HT1080 (cell line): ENCODE measurements at places on chromosomes 16 and 17.

DNA sequence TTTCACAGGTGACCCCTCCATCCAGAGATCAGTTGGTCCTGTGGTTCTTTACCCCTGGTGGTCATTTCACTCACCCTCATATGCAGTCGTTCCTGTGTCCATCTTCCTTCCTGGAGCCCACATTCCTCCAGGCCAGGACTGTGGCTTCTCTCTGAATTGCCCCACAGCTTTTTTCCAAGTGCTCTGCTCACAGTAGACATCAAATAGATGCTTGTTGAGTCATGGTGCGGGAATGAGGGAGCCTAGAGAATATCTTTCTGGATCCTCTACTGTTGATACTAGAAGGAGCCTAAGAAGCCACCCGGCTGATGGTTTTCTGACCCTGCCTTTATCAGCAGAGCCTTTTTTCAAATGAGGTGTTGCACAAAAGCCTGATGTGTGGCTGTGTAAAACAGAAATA, 10.4 kb downstream of the USB1 start:
- peak; percentile 52 for DNase-seq

GRCh38 chr17:67244431-67245072, 444 bp downstream of the HELZ start:
- no peak for DNase-seq

DNA sequence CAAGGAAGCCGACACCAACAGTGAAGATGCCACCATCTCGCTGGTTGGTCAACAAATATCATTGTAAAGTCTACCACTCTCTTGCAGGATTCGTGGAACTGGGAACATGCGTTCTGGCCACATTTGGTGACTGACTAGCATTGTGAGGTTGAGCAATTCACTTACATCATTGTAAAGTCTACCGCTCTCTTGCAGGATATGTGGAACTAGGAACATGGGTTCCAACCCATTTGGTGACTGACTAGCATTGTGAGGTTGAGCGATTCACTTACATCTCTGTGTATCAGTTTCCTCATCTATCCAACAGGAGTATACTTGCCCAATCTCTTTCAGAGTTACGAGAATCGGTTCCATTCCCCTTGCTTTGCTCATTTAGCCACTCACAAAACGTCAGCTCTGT, 42.6 kb upstream of the RPH3AL start:
- DNase-seq: no peak

- DNase-seq: no peak
These were observed 45.3 kb downstream of the ADCY9 start for GRCh38 chr16:4070936-4071335.

DNA sequence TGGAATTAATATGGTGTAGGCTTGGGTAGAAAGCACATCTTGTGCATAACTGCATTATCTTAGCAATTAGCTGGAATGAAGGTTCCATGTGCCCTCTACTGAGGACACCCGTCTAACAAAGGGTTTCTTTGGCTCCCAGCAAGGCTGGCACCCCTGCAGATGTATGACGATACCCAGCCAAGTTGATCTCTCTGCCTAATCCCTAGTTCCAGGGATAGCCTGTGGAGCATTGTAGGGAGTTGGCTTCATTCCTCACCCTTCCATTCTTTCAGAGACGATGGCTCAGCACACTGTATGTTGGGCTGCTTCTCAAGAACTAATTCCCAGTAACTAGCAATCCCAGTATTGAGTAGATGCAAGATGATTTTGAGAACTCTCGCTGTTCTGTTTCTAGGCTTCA, 182.5 kb downstream of the SNX29 start:
- no peak for DNase-seq

- DNase-seq: no peak
These were observed 46.7 kb upstream of the PVALEF start for GRCh38 chr17:81118308-81119221.

DNA sequence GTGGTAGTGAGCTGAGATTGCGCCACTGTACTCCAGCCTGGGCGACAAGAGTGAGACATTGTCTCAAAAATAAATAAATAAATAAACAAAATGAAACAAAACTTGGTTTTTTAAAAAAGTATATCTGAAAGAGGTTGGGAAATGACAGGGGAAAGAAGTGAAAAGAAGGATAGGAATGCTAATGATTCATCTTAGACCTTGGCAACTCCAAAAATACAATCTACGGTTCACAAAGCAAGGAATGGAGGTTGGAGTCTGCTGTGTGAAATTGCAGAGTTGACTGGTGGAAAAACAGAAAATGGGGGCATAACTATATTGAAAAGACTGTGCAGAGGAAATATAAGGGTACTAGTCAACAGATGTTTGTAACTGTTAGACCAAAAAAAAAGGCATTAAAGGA, 40.0 kb upstream of the CD300E start:
- no peak for DNase-seq

DNA sequence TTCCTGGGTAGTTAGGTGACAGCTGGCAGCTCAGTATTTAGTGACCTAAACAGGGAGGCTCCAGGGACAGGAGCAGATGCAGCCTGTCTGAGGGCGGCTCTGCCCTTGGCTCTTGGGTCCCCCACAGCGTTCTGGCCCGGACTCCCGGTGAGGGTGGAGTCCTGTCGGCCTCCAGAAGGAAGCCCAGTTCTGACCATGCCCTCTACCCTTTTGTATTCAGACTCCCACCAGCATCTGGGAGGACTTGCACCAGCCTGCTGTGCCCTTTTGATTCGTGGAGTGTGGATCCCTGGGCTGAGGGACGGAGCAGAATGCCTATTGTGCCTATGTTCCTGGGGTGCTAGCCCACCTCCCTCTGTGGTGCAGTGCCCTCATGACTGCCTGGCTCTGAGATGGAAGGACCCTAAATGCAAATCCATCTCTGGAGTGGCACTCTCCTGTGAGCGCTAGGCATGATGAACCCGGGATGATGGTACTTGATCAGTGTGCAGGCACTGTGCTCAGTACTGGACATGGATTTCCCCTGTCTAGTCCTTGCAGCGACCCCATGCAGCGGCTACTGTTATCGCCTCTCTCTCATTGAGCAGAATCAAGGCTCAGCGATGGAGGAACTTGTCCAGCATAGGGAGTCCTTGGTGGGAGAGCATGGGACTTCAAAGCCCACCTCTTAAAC, 123.1 kb downstream of the SNX29 start:
- DNase-seq: no peak

DNA sequence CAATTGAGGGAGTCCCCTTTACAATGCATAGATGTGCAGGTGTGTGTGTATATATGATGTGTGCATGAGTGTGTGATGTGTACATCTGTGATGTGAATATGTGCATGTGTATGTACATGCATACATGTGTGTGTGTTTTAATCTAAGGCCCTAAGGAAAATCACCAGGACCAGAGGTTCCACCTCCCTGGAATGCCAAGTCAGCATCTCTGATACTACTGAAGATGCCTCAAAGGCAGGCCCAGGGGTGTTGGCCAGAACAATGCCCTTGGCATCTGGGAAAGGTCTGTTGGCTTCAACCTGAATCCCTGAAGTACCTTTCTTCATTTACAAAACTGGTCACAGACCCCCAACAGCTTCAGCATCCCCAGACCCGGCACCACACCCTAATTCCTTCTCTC, 129.5 kb downstream of the CDYL2 start:
- no peak for DNase-seq

DNA sequence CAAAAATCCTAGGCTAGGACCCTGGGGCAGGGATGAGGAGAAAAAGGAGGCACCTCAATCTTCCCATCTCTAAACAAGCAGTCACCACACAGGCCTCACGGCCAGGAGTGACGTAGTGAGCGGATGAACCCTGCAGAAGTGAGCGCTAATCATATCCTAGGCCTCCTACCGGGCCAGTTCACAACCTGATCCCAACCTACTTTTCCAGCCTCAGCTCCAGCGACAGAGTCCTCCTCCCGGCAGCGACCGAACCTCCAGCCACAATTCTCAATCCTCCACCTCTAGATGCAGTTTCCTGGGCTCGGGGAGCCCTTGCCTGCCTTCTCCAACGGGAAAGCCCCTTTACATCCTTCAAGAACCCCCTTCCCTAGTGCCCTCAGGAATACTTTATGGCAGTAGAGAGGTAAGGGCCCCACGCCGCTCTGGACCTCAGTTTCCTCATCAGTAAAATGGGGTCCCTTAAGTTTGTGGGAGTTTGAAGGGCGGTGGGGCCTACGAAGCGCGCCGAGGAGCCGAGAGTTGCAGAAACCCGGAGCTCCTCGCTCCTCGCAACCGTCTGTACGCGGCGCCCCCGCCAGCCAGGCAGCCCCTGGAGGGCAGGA, 1.4 kb downstream of the ZNF668 start:
- peak; percentile 38 for DNase-seq

DNA sequence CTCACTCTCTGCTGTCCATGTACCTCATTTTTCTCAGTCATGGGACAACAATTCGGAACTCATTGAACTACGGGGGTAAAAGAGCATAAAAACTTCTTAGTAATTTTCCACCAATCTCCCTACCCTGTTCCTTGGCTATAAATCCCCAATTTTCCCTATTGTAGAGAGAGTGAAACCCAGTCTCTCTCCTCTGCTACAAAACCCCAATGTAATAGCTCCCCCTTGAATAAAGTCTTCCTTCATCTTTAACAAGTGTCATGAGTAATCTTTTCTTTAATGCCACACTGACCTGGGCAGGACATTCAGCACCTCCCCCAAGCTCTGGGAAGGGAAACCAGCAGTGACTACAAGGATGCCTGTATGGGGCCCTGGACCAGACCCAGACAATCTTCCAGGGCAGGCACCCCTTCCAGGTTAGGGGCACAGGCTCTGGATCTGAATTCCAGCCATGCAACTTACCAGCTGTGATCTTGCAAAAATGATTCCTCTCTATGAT, 10.2 kb upstream of the EIF1 start:
- peak; percentile 89 for DNase-seq

DNA sequence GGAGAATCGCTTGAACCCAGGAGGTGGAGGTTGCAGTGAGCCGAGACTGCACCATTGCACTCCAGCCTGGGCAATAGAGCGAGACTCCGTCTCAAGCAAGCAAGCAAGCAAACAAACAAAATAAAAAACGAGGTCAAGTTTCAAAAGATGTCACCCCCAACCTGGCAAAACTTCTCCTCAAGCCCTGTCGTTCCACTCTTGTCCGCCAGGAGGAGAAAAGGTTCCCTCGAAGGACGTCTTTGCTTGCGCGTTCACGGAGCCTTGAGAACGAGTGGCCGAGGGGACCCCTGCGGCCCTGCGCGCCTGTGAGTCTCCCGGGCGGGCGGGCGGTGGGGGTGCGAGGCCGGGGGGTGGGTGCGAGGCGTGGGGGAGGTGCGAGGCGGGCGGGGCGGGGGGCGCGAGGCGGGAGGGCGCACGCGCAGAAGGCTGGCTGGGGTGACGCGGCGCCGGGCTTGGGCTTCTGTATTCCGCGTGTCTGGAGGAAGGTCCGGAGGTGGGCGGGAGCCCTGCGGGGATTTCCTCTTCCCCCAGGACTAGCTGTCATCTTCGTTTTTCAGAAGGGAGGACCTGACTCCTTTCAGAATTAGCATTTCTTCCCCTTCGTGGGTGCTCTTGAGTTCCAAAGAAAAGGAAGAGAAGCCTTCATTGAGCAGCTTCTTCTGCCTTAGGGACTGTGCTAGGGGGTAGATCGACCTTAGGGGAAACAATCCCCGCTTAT, 3.7 kb downstream of the SLC52A1 start:
- peak; percentile 38 for DNase-seq

DNA sequence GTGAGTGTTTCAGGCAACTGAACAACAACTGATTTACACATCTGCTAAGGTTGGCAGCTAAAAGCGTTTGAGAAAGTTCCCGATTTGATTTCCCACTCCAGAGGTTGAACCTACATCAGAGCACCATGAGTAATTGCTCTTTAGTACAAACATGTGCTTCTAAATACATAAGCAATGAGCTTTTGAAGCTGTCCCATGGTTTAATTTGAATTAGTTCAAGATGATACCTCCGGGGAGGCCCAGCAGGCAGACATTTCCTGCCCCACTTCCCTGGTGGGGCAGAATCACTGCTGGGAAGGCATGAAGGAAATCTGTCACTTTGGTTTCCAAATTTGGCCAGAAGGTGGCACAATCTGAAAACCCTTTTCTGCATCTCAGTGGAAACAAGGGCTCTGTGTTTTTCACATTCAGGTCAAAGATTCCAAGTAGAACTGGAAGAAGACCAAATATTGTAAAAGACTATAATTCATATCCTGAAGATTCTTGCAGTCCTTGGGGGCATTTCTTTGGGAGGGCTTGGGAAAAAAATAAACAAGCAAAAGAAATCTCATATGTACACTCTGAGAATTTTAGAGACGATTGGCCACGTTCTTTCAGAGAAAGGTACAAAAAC, 176.2 kb upstream of the FAM20A start:
- peak; percentile 64 for DNase-seq

DNA sequence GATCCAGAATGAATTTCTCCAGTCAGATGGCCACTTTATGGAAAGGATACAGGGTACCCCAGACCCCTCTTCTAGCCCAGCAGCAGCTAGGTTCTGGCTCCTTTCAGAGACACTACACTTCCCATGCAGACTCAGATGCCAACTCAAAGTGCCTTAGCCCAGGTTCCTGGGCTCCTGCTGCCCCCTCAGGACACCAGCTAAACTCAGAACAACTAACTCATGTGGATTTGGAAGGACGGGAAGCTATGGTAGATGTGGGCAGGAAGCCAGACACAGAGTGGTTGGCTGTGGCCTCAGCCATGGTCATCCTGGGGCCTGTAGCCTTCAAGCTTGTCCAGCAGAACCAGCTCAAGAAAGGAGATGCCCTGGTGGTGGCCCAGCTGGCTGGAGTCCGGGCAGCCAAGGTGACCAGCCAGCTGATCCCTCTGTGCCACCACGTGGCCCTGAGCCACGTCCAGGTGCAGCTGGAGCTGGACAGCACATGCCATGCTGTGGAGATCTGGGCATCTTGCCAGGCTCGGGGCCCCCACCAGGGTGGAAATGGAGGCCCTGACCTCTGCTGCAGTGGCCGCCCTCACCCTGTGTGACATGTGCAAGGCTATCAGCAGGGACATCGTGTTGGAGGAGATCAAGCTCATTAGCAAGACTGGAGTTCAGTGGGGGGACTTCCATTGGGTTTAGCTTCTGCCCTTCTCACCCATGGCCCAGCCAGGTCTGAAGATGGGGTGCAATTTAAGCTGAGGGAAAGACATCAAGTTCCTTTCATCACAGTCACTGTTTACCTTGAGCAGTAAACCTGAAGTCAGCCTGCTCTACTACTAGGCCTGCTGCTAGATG, 111.8 kb downstream of the N4BP1 start:
- DNase-seq: no peak

DNA sequence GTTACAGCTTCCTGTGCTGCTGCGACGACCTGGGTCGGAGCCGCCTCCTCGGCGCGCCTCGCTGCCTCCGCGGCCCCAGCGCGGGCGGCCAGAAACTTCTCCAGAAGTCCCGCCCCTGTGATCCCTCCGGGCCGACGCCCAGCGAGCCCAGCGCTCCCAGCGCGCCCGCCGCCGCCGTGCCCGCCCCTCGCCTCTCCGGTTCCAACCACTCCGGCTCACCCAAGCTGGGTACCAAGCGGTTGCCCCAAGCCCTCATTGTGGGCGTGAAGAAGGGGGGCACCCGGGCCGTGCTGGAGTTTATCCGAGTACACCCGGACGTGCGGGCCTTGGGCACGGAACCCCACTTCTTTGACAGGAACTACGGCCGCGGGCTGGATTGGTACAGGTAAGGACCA, 746 bp downstream of the HS3ST2 start:
- no peak for DNase-seq

- peak; percentile 57 for DNase-seq
These were observed 57.3 kb upstream of the CCL1 start for GRCh38 chr17:34420254-34420766.
